Dermis microvascular lymphatic vessel endothelial cell (primary cell): ENCODE measurements at places on chromosomes 13 and 19. TPM values are rescaled to one million over a fixed set of nuclear protein-coding genes. Genes with fewer than 3 reads are reported as not detected.

DNA sequence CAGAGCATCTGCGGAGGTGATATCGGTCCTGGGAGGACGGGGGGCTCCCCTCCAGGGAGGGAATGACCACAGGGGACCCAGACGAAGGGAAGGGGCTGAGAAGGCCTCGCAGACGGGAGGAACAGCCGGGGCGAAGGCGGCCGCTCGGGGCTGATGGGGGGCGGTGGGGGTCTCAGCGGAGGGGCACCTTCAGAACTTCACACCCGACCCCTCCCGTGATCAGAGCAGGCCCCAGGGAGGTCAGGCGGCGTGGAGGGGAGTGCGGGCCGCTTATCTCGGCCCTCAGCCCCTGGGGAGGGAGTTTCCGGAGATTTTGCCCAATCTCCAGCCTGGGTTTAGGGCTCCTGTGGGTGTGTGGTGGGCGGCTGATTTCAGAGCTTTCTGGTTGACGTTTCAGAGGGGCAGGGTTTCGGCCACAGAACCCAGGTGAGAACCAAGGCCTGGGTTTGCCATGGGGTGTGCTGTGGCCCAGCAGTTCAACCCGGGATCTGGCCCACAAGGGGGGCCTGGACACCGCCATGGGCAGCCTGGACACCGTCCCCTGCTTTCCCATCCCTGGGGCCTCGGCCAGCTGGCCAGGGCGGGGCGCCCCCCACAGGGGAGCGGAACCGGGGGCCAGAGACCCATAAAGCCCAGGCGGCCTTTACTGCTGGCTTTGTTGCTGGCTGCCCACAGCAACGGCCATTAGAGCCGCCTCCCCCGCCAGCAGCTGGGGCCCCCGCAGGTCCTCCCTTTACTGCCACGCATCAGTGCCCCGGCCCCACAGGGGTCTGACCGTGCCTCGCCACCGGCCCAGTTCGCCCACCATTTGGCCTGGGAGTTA is 29.0 kb downstream of the ARID3A start:
- no peak for DNase-seq

GRCh38 chr13:64529874-64530485 is 2700.2 kb downstream of the PCDH9 start:
- no peak for DNase-seq

GRCh38 chr19:1483131-1483978 is 4.3 kb upstream of the C19orf25 start:
- DNase-seq, result no peak

DNA sequence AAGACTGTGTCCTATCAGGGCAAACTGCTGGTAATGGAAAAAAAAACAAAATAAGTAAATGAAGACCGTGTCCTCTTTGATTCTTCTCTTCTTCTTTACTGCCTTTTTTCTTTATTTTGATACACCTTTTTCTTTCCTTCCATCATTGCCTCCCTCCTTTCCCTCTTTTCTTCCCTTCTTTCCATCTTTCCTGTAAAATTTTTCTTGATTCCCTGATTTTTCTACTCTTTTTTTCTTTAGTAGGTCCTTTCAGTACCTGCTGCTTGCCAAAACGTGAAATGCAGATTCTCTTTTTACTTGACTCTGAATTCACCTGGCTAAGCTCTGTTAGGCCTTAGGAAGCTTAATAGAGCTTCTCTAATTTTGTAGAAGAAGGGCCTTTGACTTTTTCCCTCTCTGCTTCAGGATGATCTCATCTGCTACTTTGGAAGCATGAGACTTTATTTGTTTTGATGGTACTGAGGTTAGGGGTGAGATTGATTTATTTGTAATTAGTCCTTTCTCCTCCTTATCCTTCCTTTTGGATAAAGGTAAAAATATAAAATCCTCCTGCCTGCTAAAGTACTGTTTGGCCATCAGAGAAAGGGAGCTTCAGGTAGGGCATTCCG is 19.2 kb downstream of the LSM14A start:
- DNase-seq, result no peak

The LILRB1 gene
- total RNA-seq, result 0.13 TPM in 1 of 2 replicates, not detected in the other

The KIR2DL3 gene
- not detected in 2 replicates for total RNA-seq

The DENND1C gene
- not detected in 2 replicates for total RNA-seq

The PBX4 gene
- total RNA-seq, result 0.13 TPM in 1 of 2 replicates, not detected in the other
